ENCODE measurements at places on chromosomes 12 and 14. TPM values are rescaled to one million over a fixed set of nuclear protein-coding genes. Genes with fewer than 3 reads are reported as not detected.

The MAPKAPK5 gene
- 68.3 TPM for total RNA-seq

The RASSF9 gene
- 2.0 TPM for total RNA-seq

The RNASE2 gene
- total RNA-seq = 1.1 TPM

The ZNF385A gene
- 88.4 TPM for total RNA-seq

The SYT1 gene
- total RNA-seq = 12.3 TPM

The PTGER2 gene
- 3.4 TPM for total RNA-seq

The TAS2R13 gene
- 7.9 TPM for total RNA-seq

The IL23A gene
- 0.49 TPM for total RNA-seq

The AKT1 gene
- 116 TPM for total RNA-seq

- DNase-seq = no peak
Observed at GRCh38 chr14:98207415-98207814, 1064.6 kb downstream of the BCL11B start.

GRCh38 chr14:21884995-21885394 lies 211.4 kb upstream of the OR4E1 start:
- no peak for DNase-seq

DNA sequence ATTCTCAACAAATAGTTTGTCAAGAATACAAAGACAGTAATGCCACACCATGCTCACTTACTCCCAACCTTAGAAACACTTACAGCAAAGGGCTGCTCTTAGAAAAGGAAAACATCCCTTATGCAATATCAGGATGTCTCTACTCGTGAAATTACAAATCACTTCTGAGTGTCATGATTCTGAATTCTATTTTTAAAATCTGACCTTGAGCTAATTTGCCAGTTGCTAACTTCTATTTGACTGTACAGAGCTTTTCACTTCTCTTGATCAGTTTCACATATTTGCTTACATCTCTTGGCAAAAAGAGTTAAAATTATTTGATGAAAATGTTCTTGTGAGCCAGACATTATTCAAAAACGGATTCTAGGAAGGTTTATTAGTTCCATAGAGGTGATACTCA lies 136.7 kb upstream of the SLC35F4 start:
- no peak for DNase-seq

GRCh38 chr14:71414631-71415403 lies 507.6 kb downstream of the PCNX1 start:
- DNase-seq = no peak

DNA sequence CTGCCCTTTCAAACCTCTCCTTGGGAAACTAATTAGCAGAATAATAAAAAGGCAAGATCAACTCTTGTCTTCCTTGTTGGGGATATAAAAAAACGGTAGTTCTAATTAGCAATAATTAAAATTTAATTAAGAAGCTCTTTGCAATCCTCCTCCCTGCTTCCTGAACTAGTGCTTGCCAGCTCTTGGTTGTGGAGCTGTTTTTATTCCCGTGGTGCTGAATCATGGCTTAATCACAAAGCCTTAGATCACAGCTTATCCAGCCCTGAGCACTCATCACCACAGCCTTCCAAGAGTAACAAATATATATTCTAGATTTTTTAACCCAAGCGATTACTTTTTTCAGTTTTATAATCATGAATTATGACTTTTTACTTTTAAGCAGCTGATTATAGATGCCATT lies 63.2 kb upstream of the INSM2 start:
- no peak for DNase-seq

GRCh38 chr12:64992116-64992515 lies 129.0 kb downstream of the WIF1 start:
- DNase-seq = no peak

- DNase-seq = no peak
Observed at GRCh38 chr12:114141921-114142564, 175.9 kb upstream of the RBM19 start.

- no peak for DNase-seq
Observed at GRCh38 chr12:131353376-131353775, 357.5 kb upstream of the SFSWAP start.

DNA sequence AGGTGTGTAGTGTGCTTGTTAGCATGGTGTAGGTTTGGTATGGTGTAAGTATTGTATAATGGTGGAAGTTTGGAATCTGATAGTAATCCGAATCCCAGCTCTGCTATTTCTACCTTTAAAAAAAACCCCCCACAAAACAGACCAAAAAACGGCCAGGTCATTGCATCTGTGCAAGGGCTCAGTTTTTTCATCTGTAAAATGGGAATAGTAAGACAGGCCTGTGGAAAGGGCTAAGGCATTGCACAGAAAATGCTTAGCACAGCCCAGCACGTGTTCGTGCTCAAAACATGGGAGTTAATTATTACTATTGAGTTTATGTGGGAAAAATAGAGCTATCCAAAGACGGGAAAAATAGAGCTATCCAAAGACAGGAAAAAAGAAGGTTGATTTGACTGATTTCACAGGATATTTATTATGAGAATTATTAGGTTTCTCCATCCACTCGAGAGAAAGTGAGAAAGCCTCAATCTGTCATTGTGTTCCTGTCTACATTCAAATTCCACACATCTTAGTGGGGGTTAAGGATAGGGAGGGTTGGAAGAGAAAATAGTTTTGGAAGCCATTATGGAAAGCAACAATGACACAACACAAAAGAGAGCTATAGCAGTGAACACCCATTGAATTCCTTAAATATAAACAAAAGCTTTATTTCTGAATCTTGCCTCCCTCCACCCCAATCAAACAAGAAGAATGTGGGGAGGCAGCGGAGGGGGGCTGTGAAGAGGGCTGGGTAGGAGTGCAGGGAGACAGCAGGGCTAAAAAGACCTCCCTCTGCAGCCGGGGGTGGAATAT lies 126.8 kb upstream of the MAX start:
- no peak for DNase-seq

- peak; percentile 62 for DNase-seq
Observed at GRCh38 chr12:75722714-75723200, 211.3 kb upstream of the KRR1 start.

- DNase-seq = no peak
Observed at GRCh38 chr12:89194683-89195082, 157.6 kb downstream of the DUSP6 start.

GRCh38 chr12:58819345-58819744 lies 101.0 kb downstream of the LRIG3 start:
- no peak for DNase-seq

DNA sequence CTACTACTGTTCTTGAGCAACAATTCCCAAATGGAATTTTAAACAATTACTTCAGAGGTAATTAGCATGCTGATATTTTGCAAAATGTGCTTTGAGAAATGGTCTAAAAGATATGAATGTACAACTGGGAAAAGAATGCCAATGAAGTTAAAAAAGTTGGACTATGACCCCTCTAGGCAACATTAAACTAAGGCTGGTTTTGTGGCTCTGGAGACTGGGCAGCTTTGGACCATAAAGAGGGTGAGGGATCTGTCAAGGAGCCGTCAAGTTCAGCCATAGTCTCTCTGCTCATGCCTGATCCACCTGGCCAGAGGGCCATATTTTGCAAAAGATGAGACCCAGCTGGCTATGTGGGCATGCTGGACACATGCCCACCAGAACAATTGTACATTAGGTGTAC lies 38.8 kb downstream of the CMAS start:
- no peak for DNase-seq

GRCh38 chr12:14256121-14256520 lies 109.4 kb upstream of the ATF7IP start:
- DNase-seq = no peak

- DNase-seq = no peak
Observed at GRCh38 chr12:14366209-14367039, 942 bp downstream of the ATF7IP start.

GRCh38 chr12:8563356-8563755 lies 22.7 kb upstream of the CLEC4E start:
- no peak for DNase-seq

- DNase-seq = no peak
Observed at GRCh38 chr12:85424581-85425348, 144.7 kb downstream of the ALX1 start.

GRCh38 chr14:58812050-58812910 lies 174.5 kb downstream of the DACT1 start:
- DNase-seq = no peak

DNA sequence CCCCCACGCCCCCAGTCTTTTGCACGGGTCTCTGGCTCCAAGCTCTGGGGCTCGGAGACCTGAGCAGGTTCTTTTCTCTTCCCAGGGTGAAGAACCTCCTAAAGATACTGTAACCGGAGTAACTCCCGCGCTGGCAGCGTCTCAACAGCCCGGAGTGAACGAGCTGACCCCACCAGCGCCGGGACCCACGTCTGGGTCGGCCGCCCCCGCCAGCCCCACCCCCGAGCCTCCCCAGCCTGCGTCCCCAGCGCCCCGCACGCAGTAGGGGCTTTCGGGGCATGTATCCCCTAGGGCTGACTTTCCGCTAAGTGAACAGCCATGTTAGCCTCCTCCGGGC lies 858 bp downstream of the SLC35F4 start:
- no peak for DNase-seq

GRCh38 chr14:33477797-33478196 lies 473.1 kb downstream of the EGLN3 start:
- no peak for DNase-seq

GRCh38 chr14:90593254-90594040 lies 196.6 kb downstream of the CALM1 start:
- DNase-seq = no peak

- DNase-seq = no peak
Observed at GRCh38 chr14:89576145-89576927, 159.3 kb upstream of the FOXN3 start.

- DNase-seq = no peak
Observed at GRCh38 chr14:88351966-88352691, 29.1 kb upstream of the KCNK10 start.

DNA sequence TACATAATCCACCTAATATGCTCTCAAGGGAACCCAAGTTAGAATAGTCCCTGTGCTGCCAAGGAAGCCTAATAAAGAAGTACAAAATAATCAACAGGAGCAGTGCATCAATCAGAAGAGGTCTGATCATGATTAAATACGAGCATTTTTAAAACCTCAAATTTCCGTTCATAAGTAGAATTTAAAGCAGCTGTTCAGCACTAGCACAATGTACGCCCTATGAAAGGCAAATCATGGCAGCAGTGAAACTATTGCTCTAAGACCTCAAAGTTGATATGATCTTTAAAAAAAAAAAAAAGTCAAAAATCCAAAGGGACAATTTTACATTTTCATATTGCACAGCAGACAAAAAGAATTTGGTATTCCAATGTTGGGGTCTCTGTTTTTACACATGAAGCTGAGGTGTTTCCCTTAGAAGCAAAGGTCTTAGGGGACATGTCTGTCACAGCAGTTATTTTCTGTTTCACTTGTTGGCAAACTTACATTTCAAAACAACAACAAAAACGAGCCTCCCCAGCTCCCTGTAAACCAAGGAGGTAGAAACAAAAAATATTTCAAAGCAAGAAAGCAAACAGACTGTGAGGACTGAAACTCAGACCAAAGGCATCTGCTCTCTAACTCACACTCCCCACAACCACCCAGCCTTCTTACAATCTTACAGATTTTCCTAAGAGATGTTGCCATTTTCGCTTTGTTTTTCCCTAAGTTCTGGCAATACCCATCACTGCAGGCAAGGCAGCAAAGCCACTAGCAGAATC lies 28.2 kb downstream of the SOX5 start:
- DNase-seq = no peak

GRCh38 chr12:537772-538171 lies 78.0 kb downstream of the B4GALNT3 start:
- DNase-seq = no peak

- DNase-seq = no peak
Observed at GRCh38 chr12:10663869-10664268, 10.0 kb downstream of the STYK1 start.

GRCh38 chr12:120261951-120262851 lies 3.3 kb downstream of the PXN start:
- peak; percentile 62 for DNase-seq

DNA sequence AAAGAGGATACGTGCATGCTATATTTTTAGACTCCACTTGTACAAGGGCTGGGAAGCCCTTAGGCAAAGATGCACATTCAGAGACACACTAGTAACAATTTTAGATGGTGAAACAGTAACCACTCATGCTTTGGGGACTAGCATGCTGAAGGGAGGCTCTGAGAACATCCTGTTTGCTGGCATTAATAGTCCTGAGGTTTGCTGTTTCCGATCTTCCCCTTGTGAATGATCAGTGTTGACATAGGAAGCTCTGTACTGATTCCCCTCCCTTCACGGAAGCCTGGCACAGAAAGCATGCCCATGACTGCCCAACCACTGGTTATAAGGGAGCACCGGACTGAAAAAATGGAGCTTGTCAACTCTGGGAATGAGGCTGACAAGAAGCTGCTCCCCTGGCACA lies 164.6 kb downstream of the GCH1 start:
- peak; percentile 52 for DNase-seq

GRCh38 chr12:62259631-62259992 lies 592 bp upstream of the USP15 start:
- DNase-seq = no peak

GRCh38 chr12:57135527-57136326 lies 7.4 kb downstream of the LRP1 start:
- DNase-seq = peak; percentile 68

DNA sequence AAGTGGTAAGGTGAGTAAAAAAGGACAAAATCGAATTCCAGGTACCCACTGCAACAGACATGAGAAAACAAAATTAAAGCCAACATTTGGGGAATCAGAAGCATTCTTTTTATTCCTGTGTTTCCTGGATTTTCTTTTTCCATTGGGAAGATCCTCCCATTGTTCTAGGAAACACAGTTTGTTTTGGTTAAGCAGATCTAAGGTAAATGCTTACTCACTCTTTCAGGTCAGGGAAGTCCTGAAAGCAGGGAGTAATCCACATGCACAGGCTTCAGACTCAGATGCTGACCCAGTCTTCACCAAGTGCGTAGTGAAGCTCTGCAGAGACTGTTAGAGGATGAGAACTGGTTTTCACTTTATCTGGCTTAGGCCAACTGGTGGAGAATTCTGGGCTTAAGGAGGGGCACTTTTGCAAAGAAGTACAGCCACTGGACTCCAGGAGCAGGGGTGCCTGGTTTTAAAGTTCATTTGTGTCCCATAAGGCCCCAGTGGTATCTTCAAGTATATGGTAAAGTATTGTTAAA lies 57.7 kb downstream of the RPAP3 start:
- no peak for DNase-seq

DNA sequence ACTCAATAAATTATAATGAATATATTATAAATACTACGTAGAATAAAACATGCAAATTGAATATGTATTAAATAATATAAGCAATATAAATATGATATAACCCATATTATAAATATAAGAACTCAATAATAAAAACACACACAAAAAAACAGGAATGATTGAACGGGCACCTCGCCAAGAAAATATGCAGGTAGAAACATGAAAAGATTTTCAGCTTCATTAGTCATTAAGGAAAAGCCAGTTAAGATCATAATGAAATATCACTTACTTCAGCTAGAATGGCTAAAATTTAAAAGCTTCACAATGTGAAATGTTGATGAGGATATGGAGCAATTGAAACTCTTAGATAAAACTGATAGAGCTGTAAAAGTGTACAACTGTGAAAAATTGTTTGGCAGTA lies 17.8 kb upstream of the SEL1L start:
- no peak for DNase-seq

- no peak for DNase-seq
Observed at GRCh38 chr14:56860441-56860840, 50.2 kb upstream of the OTX2 start.

- DNase-seq = peak; percentile 69
Observed at GRCh38 chr12:47080725-47081502, 1.2 kb upstream of the AMIGO2 start.

Data from ureter (tissue), 1 donor.